ENCODE measurements at places on chromosomes 2 and 18.

GRCh38 chr18:67104700-67105284 lies 411.7 kb downstream of the DSEL start:
- peak; percentile 26 for DNase-seq

DNA sequence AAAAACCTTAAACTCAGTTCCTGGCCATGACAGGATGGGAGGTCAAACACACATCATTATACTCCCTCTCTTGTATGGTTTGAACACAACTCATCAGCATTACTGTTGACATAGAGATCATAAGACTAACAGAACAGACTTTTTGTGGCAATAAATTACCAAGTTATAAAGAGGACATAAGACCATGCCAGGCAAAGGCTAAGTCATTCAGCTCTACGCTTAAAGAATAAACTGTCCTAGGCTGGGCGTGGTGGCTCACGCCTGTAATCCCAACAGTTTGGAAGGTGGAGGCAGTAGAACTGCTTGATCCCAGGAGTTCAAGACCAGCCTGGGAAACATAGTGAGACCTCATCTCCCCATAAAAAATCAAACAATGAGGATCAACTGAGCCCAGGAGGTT lies 16.4 kb downstream of the NLRC4 start:
- DNase-seq: no peak

DNA sequence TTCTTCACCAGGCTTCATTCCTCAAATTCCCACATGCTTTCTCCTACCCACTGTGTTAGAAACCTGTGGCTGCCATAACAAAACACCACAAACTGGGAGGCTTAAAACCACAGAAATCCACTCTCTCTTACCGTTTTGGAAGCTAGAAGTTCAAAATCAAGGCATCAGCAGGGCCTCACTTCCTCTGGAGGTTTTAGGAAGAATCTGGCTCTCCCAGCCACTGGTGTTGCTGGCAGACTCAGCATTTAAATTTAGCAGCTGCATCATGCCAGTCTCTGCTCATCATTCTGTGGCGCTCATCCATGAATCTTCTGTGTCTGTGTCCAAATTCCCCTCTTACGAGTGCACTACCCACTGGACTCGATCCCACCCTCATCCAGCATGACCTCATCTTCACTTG lies 248.5 kb downstream of the ZNF516 start:
- no peak for DNase-seq

- DNase-seq: peak; percentile 70
These were observed 123.5 kb upstream of the LGALSL start for GRCh38 chr2:64330281-64331113.

- DNase-seq: no peak
These were observed 115.4 kb upstream of the PKDCC start for GRCh38 chr2:41932241-41933045.

DNA sequence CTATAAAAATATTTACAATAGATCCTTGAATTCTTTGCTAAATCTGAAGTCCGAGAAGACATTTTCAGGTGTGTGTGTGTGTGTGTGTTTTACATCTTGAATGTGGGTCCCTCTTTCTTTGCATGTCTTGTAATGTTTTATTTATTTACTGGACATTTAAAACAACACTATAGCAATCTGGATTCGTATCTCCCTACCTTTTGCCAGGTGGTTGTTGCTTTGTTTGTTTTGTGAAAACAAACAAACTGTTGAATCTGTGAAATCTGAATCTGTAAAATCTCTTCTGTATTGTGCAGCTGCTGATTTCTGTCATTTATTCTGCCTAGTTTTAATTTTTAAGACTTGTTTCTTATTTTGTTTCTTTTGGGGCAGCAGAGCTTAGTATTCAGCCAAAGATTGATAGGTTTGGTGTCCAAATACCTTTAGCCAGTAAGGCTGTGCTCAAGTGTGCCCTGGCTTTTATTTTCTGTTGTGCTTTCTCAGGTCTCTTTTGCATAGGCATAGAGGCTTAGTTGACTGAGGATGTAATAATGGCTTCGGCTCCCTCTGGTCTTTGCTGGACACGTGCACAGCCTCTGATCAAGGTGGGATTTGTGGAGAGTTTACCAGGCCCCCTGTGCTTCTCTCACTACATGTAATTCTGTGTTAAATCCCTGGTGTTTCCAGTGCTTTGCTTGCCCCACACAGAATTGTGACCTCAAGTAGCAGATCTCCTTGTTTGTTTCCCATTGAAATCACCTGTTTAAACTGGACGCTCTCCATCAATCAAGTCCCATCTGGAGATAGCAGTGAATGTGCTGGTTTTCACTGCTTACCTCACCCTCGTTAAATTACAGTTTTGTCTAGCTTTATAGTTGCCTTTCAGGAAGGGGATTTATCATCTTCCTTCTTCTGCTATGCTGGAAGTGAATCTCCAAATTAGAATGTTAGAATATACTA lies 71.1 kb downstream of the BIRC6 start:
- DNase-seq: peak; percentile 88

- no peak for DNase-seq
These were observed 111.5 kb upstream of the SH3BP4 start for GRCh38 chr2:234840336-234840735.

DNA sequence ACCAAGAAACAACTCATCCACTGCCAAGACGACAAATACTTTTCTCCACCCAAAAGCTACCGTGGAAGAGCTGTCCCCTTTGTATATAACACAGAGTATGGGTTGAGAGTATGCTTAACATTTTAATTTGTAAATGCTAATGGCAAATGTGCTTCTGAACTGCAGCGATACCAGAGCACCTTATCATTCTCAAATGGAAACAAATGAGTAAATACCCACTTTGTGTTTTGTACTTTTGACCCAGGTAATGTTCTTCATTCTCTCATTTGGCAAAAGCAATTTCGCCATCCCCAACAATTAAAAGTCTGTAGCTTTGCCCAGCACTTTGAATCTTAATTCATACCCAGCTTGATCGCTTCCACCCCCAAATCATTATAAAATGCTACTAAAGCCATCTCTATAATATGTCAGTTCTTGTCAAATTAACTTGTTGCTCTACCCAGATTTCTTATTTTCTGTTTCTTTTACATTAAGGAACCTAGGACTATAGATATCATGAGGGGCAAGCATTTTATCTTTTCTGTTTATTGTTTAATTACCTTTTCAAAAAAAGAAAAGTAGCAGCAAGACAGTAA lies 6.2 kb upstream of the POU3F3 start:
- DNase-seq: no peak
